ENCODE measurements at places on chromosomes 11 and 22.
A peak's percentile ranks its signal among the peaks of the same experiment; 100 is the strongest.

GRCh38 chr11:77487790-77488189, 13.9 kb upstream of the PAK1 start:
- no peak for DNase-seq

GRCh38 chr11:3104961-3105790, 48.0 kb upstream of the CARS1 start:
- no peak for DNase-seq

DNA sequence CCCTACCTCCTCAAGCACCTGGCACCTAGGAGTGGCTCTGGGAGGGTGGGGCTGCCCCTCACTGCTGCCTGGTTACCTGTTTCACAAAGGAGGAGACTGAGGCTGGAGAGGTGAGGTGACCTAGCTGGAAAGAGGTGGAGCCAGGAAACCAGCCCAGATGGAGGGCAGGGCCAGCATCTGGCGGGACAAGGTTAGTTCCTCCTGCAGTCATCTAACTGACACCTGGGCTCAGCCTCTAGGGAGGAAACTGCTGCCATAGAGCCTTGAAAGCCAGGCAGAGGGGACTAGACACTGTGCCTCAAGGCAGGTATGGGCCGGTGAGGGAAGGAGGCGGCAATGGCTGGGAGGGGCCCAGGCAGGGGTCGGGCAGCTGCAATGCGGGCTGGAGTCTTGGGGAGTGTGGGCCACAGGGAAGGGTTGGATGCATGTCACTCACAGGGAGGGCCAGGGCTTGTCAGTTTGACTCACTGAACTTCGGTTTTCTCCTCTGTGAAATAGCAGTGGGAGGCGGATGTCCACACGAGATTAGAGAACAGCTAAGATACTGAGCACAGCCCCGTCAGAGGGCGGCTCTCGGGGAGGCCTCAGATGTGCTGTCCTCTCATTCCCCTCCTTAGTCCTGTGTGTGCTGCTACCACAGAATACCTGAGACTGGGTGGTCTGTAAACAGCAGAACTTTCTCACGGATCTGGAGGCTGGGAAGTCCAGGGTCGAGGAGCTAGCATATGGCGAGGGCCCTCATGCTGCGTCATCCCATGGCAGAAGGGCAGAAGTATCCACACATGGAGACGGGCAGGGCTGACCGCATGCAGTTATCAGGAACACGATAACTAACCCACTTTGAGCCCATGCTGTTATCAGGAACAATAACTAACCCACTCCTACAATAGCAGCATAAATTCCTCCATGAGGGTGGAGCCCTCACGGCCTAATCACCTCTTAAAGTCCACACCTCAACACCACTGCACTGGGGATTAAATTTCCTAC, 16.1 kb downstream of the MGAT3 start:
- DNase-seq, result no peak

- DNase-seq, result no peak
Measured at GRCh38 chr11:63641727-63642126, 27.5 kb upstream of the PLAAT3 start.

DNA sequence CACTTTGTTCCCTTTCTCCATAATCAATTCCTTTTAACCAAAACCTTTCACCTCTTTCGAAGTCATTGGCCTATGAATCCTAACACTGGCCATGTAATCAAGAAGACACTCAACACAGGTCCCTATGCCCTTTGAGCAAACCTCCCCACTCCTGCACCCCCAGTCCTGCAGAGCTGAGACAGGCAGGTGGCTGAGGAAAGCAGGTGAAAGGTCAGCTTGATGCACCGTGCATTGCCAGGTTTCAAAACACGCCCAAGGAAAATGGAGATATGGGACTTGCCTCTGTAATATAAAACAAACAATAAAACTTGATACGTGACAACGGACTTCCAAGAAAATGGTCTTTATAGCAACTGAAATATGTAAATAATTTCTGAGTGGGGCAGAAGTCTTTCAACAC, 10.6 kb downstream of the CPT1A start:
- no peak for DNase-seq

GRCh38 chr11:85682330-85683305, 3.4 kb downstream of the CCDC89 start:
- peak; percentile 57 for DNase-seq

DNA sequence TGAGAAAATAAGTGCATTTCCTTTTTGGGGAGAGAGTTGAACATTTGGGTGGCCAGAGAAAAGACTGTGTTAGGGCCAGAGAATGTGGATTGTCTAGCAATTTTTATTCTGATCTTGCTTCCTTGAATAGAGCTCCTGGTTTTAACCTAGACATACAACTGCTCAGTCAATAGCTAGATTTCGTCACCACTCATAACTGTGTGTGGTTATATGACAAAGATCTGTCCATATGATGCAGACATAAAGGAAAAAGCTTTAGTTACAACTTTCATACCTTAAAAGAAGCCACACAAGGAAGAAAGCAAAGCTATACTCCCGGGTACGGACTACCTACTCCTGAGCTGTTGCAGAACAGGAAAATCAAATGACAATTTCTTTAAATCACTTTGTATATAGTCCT, 37.2 kb downstream of the MS4A6A start:
- DNase-seq, result no peak

- DNase-seq, result no peak
Measured at GRCh38 chr11:4203603-4204360, 109.2 kb downstream of the RRM1 start.

DNA sequence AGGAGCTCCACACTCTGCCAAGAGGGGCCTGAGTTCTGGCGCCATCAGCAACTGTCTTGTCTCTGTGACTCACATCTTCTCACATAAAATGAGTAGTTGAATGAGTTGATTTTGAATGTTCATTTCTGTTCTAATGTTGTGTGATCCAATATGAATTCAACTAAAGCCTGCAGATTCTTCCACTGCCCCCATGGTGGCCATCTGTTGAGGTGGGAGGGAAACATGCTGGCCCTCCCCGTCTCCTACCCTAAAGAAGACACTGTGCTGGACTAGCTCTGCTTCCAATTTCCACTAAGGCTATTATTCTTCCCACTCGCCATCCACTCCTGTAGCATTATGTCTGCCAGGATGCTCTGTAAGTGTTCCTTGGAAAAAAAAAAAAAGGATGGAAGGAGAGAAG, 555.6 kb upstream of the LARGE1 start:
- no peak for DNase-seq

- no peak for DNase-seq
Measured at GRCh38 chr11:36037031-36037430, 93.2 kb downstream of the LDLRAD3 start.

DNA sequence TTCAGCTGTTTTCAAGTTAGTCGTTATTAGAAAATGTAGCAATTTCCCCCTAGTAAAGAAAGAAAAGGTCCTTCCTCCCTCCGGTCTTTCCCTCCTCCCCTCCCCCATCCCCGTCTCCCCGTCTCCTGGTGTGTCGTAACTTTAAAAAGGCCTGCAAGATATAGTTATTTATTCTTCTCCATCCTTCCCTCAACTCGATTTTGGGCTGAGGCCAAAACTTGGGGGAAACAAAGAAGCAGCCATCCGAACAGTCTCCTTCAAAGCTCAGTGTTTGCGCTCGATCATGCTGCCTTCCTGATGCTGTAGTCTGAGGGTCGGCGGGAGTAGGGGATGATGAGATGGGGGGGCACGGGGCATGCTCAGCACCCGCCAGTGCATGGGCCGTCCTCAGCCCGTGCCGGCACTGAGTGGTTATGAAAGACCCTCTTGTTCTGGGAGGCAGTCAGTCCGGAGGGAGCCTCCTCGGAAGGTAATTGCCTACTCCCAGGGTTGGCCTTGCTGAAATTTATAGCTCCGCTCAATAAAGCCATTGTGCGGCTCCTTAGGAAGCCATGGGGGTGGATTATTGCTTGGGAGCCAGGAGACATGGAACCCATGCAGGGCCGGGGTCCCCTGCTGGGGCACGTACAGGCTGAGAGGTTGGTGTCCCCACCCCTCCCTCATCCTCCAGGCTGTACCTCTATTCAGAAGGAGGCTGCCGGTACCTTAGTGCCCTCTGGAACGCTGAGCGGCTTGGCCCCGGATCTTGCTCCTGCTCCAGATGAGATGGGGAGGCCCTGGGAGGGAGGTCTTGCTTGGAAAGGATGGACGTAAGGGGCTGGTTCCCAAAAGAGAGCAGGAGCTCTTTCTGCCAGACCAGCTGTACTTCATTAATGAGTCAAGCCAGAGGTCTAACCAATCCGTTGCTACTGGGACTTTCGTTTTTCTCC, 212.7 kb upstream of the CADM1 start:
- DNase-seq, result no peak

- no peak for DNase-seq
Measured at GRCh38 chr11:17873586-17873985, 139.0 kb downstream of the KCNC1 start.

DNA sequence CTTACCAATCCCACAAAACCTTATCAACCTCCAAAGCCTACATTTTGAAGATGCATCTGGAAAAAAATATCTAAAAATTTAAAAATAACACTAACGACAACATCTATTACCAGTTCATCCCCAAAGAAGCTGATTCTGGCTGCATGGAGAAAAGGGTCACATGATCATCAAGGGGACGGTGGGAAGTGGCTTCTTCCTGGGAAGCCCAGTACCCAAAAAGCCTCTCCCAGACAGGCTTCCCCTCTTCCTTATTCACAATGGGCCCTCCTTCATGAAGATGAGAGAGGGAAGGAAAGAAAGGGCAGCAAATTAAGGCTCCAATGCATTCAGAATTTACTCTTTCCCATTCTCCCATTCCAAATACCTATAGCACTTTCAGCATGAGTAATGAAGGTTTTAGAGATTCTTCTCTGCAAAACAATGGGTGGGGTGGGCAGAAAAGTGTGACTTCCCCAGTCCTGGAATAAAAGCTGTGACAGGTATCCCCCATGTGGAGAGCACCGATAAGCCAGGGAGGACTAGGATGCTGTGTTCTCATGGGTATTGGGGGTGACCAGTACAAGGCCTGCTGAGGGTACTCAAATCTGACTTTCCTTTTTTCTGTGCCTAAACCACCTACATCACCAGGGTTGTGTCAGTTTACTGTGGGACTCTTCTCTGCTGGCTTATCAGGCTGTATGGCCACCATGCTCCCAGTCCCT, 88.2 kb downstream of the SIK3 start:
- DNase-seq, result no peak

DNA sequence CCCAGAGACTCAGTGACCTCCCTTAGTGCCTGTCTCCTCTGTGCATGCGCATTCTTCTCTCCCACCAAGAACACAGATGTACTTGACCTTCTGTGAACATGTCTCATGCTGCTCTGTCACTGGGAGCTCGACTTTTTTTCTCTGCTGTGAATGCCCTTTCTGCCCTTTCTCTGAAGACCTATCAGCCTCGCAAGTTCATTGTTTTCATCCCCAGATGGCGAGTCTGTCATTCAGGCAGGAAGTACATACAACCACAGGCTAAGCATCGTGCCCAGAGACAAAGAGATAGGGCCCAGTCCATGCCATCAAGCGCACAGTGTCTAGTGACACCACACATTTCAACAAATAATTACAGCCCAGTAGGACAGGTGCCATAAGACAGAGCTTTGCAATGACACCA, 50.4 kb upstream of the RAB1B start:
- no peak for DNase-seq

All from NCI-H446 (cell line).